ENCODE measurements at places on chromosomes 4 and X. TPM values are rescaled to one million over a fixed set of nuclear protein-coding genes. Genes with fewer than 3 reads are reported as not detected.

GAB1 gene
- total RNA-seq: 24.8 TPM

HOPX gene
- total RNA-seq: 9.8 TPM

MGARP gene
- 1.6 TPM for total RNA-seq

DNA sequence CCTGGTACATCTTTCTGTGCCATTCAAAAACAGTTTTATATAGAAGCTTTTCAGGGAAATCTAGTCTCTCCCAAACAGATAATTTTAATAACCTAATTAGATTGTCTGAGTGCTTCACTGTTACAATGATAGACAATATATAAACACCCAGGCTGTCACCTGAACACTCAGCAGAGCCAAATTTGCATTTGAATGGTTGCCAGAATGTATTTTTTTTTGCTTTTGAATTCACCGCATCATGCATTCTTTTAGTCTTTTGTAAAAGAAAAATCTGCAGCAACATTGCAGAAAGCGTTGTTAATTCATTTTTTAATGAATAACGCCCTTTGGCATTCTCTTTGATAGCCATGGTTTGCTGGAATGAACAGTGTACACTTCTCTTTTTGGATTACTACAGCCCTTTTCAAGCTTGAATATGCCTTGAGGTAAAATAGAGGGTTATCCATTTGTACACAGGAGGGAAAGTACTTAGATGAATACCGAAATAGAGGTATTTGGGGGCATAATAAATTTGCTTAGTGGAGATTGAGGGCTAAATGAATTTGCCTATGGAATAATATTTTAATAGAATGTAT lies 175.0 kb upstream of the EPHA5 start:
- no peak overlapping the region for H3K27ac ChIP-seq
- H3K4me3 ChIP-seq: no peak overlapping the region
- no peak for DNase-seq
- no peaks in the 10 kb centered on the region for H3K27me3 ChIP-seq

DNA sequence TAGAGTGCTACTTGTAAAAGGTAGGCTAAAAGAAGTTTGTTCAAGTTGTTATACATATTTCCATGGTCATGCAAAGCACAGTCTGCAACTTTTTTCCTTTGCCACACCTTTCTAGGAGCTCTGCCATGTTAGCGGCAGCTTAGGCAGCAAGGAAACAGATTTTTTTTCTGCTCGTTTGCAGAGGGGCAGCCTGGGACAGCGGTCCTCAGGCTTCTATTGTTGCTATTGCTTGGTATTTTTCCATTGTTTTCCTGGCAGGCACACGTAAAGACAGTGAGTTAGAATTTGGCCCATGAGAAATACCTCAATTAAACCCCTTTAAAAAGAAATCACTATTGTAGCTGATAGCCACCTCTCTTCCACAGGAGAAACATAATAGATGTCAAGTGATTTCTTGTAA lies 391.4 kb downstream of the SH2D1A start:
- H3K4me3 ChIP-seq: no peak overlapping the region
- no peaks in the 10 kb centered on the region for H3K36me3 ChIP-seq
- H3K4me1 ChIP-seq: no peaks in the 10 kb centered on the region
- no peaks in the 10 kb centered on the region for H3K27me3 ChIP-seq
- DNase-seq: no peak

GRCh38 chrX:124042042-124042441 lies 80.5 kb downstream of the STAG2 start:
- H3K4me3 ChIP-seq: no peak overlapping the region
- no peaks in the 10 kb centered on the region for H3K36me3 ChIP-seq
- H3K27me3 ChIP-seq: no peaks in the 10 kb centered on the region

GRCh38 chr4:176478076-176478475 lies 158.3 kb downstream of the SPCS3 start:
- no peaks in the 10 kb centered on the region for H3K4me1 ChIP-seq
- DNase-seq: no peak
- no peak overlapping the region for H3K4me3 ChIP-seq
- H3K27ac ChIP-seq: no peak overlapping the region
- no peaks in the 10 kb centered on the region for H3K27me3 ChIP-seq

DNA sequence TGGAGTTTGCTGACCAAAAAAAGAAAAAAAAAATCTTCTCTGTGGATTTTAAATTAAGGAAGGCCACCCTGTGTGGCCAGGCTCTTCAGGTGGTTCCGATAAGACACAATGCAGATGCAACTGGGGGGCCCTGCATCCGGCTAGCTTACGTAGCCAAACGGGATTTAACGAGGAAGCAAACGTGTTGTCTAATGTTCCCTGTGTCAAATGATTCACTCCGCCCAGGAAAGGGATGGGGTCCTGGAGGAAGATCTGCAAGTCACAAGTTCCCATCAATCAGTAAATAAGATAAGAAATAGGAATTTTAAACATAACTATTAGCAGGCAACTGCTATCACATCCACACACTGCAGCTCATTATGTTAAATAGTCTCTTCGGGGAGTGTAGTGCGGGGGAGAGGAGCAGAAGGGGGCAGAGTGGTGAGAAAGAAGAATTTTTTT lies 216.4 kb upstream of the GYPA start:
- no peak overlapping the region for H3K27ac ChIP-seq
- no peak for DNase-seq

GRCh38 chr4:125681240-125681639 lies 366.5 kb downstream of the FAT4 start:
- no peaks in the 10 kb centered on the region for H3K27me3 ChIP-seq
- no peaks in the 10 kb centered on the region for H3K4me1 ChIP-seq
- no peak overlapping the region for H3K4me3 ChIP-seq
- H3K27ac ChIP-seq: no peak overlapping the region
- no peaks in the 10 kb centered on the region for H3K36me3 ChIP-seq

GRCh38 chrX:82141942-82142341 lies 940.0 kb downstream of the SH3BGRL start:
- no peaks in the 10 kb centered on the region for H3K4me1 ChIP-seq
- no peak for DNase-seq
- no peak overlapping the region for H3K4me3 ChIP-seq
- peaks cover 16% of the 10 kb centered on the region for H3K27me3 ChIP-seq

GRCh38 chrX:107654872-107655761 lies 26.8 kb downstream of the PRPS1 start:
- DNase-seq: no peak
- no peak overlapping the region for H3K27ac ChIP-seq
- no peaks in the 10 kb centered on the region for H3K36me3 ChIP-seq
- H3K4me1 ChIP-seq: no peaks in the 10 kb centered on the region

GRCh38 chrX:134632355-134632754 lies 25.9 kb downstream of the PLAC1 start:
- H3K27ac ChIP-seq: no peak overlapping the region
- H3K27me3 ChIP-seq: peaks cover 75% of the 10 kb centered on the region
- no peaks in the 10 kb centered on the region for H3K4me1 ChIP-seq
